Activated T-helper 1 cell treated with anti-CD3 and anti-CD28 coated beads, Interleukin-2, amount 50 U/mL, for 16 hours (primary cell): ENCODE measurements at places on chromosomes 7 and 10.

GRCh38 chr10:29557665-29558064, 77.1 kb downstream of the SVIL start:
- DNase-seq, result no peak

DNA sequence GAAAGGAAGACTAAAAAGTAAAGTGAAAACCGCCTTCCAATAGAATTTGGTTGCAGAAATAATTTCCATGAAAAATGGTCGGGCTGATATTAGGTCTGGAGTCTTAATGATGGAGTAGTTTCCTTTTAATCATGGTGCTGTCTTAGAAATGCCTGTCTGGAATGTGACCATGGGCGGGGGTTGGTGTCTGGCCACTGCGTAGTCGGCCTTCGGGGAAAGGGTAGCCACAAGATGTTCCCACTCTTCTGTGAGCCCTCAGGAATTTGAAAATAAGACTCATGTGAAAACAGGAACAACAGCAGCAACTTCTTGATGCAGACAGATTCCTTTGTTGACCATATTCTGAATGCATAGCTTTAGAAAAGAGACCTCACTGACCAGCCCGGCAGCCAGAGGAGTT, 176.8 kb downstream of the KIAA1217 start:
- DNase-seq, result no peak

DNA sequence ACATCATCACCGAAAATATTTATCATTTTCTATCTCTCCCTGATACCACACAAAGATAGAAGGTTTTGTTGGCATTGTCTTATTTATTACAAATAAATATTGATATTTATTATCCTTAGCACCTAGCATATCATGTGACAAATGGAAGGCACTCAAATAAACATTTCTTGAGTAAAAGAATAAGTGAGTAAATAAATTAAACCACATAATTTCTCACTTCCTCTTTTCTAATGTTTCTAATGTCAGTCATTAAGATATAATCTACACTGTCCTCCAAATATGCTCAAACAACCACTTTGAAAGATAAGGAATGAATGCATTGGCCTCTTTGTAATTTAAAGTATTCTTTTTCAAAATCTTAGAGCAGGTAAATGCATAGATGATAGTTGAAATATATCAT, 1027.8 kb upstream of the LRRTM3 start:
- DNase-seq, result no peak

- no peak for DNase-seq
These were observed 20.1 kb downstream of the ITGB1 start for GRCh38 chr10:32937911-32938424.

- DNase-seq, result no peak
These were observed 176.7 kb downstream of the GNAI1 start for GRCh38 chr7:80311313-80311712.

DNA sequence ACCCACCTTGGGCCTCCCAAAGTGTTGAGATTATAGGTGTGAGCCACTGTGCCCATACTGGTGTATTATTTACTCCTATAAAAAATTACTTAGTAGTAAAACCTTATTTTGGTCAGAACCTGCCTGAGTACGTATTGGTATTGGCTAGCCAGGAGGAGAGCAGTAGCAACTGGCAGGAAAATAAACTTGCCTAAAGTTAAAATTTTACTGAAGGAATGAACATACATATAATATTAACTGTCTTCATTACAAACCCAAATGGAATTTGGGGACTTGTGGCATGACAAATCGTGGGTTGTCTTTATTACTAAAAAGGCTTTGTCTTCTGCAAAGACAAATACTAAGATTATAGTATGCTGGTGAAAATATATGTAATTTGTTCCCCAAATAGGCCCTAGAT, 8.4 kb downstream of the RAB18 start:
- no peak for DNase-seq
